ENCODE measurements at places on chromosomes 3 and 15.

GRCh38 chr3:156847752-156848448, 21.7 kb downstream of the LEKR1 start:
- DNase-seq = no peak

DNA sequence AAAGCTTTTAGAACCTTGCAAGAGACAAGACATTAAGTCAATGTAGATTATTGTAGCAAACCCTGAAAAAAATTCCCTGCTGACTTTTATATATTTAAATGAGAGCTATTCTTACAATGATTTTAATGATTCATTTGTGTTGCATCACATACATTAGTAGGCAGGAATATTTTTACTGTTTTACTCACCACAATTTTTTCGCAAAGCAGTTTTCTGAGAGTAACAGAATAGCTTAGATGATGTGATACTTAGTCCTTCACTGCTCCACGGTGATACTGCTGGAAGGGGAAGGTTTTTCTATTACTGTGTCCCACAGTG, 43.9 kb upstream of the CLRN1 start:
- DNase-seq = no peak

DNA sequence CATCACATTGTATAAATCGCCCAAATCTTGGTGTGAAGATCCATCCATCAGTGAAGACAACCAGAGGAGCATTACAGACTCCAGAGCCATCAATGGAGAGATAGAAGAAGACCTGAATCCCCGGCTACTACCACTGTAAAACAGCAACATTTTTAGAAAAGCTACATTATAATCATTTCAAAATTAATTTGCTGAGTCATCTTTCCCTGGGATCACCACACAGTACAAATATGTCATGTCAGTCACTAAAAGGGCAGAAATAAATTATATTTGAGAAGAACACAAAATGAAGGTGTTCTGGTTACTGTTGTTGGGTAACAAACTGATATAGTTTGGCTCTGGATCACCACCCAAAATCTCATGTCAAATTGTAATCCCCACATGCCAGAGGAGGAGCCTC, 218.5 kb upstream of the STT3B start:
- no peak for DNase-seq

GRCh38 chr3:73509816-73510215, 114.9 kb downstream of the PDZRN3 start:
- no peak for DNase-seq

DNA sequence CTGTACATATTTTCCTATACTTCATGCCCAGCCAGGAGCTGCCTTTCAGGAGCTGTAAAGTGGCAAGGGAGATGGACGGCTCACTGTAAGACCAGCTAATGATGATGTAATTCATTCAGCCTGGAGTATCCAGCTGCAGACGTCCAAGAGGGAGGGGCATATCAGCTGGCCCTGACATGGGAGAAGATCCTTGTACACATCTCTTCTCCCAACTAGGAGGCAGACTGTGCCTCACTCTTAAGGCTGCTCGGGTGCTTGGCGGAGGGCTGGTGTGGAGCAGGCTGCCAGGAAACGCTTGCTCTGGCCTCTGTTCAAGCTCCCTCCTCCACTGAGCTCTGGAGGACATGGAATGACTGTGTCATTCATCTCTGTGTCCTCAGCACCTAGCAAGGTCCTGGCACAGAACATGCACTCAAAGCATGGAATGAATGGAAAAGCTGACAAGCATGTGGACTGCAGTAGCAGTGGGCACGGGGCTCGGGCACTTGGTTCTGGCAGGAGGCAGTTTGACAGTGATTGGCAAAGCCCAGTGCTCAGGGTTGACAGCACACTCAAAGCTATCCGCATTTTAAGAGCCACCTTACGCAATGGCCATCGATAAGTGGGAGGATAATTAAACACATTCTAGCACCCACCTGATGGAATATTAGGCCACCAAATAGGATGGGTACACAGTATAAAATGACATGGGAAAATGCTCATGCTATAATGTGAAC, 72.4 kb downstream of the TBC1D2B start:
- DNase-seq = no peak

DNA sequence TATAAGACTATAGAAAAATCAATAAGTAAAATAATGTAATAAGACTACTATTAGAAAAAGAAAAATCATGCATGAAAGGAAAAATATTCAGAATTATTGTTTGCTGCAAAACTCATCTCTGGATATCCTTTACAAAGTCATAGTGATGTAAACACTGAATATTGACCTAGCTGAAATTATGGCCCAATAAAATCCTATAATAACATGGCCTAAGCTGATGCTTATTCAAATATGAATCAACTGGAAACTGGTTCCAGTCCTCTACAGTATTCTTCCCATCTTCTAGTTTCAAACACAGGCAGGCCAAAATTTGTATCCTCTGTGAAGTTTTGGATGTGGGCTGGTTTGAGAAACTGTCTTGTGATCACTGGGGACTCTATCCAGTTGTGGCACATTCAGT, 134.5 kb downstream of the CNTN3 start:
- DNase-seq = no peak

- DNase-seq = no peak
Observed at GRCh38 chr3:141349711-141350110, 18.6 kb upstream of the ZBTB38 start.

- no peak for DNase-seq
Observed at GRCh38 chr3:32226875-32227500, 11.5 kb upstream of the CMTM8 start.

DNA sequence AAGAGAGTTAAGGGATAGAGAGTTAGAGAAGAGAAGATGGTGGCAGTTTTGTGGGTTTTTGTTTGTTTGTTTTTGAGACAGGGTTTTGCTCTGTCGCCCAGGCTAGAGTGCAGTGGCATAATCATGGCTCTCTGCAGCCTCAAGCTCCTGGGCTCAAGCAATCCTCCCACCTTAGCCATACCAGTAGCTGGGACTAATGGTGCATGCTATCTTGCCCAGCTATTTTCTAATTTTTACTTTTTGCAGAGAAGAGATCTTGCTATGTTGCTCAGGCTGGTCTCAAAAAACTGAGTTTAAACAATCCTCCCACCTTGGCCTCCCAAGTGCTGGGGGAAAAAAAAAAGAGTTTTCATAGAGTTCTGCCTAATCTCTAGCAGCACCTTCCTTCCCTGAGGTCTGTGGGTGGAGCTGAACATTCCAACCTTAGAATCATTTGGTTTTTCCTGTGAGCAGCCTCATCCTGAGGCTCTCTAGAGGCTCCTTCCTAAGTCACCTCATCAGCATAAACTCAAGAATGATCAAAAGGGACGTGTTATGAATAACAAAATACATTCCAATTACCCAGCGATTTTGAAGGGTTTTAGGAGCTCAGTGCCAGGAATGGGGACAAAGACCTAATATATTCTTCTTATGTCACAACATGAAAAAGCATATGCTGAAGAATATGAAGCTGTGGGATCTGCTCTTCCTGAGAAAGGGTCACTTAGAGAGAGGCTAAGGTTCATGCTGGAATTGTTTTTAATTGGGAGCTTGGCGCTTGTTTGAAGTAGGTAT, 180.6 kb downstream of the LSAMP start:
- no peak for DNase-seq

- DNase-seq = no peak
Observed at GRCh38 chr15:93520206-93520605, 431.2 kb upstream of the RGMA start.

GRCh38 chr3:27714692-27715453, 7.2 kb downstream of the EOMES start:
- no peak for DNase-seq

GRCh38 chr15:36185845-36186244, 393.6 kb upstream of the CDIN1 start:
- DNase-seq = no peak
